ENCODE measurements at places on chromosomes 12 and 14.
A peak's percentile ranks its signal among the peaks of the same experiment; 100 is the strongest.

- no peak for DNase-seq
Measured at GRCh38 chr12:105330931-105331804, 677 bp downstream of the C12orf75 start.

DNA sequence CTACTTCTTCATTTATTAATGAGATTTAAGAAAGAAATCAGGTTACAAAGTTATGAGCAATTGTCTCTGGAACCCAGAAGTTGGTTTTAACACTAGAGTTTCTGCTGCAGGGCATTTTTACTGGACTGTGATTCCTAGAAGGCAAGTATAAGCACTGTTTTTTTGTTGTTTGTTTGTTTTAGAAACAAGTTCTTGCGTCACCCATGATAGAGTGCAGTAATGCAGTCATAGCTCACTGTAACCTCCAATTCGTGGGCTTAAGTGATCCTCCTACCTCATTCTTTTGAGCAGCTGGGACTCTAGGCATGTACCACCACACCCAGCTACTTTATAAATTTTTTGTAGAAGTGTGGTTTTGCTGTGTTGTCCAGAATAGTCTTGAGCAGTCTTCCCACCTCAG lies 25.6 kb downstream of the RAP1B start:
- DNase-seq: no peak

- peak; percentile 43 for DNase-seq
Measured at GRCh38 chr14:66508846-66509621, 1.1 kb downstream of the GPHN start.

DNA sequence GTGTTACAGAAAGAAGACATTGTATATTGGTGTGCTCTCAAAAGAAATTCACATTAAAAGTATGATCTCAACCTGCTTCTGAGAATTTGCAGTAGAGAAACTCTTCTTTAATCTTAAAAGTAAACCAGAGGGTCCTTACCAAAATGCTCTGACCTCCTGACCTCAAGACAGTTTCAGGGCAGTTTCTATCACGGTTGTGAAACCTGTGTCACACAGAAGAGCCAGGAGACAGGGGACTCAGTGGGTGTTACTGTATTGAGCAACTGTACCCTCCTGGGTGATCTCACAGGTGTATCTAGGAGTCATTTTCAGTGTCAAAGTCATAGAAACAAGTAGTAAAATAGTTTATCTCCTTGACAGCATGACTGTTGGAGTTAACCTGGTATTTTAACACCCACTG lies 178.0 kb downstream of the GRIP1 start:
- DNase-seq: no peak

DNA sequence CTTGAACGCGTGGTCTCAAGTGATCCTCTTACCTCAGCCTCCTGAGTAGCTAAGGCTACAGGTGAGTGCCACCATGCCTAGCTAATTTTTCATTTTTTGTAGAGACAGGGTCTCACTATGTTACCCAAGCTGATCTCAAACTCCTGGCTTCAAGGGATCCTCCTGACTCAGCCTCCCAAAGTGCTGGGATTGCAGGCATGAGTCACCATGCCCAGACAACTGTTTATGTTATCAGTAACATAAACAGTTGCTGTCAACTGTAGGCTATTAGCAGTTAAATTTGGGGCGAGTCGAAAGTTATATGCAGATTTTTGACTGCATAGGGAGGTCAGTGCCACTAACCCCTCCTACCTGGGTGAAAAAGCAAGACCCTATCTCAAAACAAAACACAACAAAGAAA lies 26.2 kb upstream of the LRRK2 start:
- DNase-seq: no peak

DNA sequence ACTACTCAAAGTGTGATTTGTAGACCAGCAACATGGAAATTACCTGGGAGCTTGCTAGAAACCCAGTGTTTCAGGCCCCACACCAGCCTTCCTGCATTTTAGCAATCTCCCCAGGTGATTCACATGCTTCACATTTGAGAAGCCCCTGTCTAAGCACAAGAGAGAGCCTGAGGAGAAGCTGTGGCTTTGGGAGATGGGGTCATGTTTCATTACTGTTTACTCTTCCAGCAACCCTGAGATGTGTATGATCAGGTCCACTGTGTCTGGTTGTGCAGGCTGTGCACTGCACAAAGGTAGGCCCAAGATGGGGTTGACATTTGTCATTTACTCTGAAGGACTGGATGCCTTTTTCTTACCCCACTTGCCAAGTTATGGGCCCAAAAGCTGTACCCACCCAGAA lies 190.1 kb downstream of the SLC41A2 start:
- DNase-seq: no peak

- no peak for DNase-seq
Measured at GRCh38 chr14:75371297-75371696, 56.5 kb upstream of the JDP2 start.

- DNase-seq: no peak
Measured at GRCh38 chr12:61757831-61758505, 502.2 kb upstream of the USP15 start.

DNA sequence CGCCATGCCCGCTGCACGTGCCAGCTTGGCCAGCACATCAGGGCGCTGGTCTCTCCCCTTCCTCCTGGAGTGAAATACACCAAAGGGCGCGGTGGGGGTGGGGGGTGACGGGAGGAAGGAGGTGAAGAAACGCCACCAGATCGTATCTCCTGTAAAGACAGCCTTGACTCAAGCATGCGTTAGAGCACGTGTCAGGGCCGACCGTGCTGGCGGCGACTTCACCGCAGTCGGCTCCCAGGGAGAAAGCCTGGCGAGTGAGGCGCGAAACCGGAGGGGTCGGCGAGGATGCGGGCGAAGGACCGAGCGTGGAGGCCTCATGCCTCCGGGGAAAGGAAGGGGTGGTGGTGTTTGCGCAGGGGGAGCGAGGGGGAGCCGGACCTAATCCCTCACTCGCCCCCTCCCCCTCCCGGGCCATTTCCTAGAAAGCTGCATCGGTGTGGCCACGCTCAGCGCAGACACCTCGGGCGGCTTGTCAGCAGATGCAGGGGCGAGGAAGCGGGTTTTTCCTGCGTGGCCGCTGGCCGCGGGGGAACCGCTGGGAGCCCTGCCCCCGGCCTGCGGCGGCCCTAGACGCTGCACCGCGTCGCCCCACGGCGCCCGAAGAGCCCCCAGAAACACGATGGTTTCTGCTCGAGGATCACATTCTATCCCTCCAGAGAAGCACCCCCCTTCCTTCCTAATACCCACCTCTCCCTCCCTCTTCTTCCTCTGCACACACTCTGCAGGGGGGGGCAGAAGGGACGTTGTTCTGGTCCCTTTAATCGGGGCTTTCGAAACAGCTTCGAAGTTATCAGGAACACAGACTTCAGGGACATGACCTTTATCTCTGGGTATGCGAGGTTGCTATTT lies 914 bp upstream of the CCND2 start:
- DNase-seq: peak; percentile 74

GRCh38 chr14:101241807-101242278 lies 319.5 kb upstream of the DIO3 start:
- DNase-seq: no peak

DNA sequence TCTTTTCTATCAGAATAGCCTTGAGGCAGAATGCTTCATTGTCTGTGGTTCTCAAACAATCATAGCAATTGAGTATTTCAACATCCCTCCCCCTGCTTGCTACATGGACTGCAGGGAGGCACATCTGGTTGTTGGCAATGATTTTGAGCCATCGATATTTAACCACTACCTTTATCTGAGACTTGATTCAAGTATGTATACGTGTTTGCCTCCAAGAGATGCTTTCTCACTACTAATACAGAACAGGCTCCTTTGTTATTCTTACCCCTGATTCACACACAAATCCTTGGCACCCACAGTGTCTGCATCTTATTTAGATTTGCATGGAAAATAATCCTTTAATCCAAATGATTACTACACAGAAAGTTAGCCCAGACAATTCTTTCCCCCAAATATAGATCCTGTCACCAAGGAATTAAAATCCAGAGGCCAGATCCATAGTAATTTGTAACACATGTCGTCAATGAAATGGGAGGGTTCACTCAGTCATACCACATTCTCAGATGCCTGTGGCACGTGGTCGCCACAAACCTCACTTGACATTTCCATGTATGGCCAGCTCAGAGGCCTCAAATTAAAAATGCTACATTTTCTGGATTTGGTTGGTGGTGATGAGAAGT lies 199.3 kb downstream of the ITPR2 start:
- no peak for DNase-seq

DNA sequence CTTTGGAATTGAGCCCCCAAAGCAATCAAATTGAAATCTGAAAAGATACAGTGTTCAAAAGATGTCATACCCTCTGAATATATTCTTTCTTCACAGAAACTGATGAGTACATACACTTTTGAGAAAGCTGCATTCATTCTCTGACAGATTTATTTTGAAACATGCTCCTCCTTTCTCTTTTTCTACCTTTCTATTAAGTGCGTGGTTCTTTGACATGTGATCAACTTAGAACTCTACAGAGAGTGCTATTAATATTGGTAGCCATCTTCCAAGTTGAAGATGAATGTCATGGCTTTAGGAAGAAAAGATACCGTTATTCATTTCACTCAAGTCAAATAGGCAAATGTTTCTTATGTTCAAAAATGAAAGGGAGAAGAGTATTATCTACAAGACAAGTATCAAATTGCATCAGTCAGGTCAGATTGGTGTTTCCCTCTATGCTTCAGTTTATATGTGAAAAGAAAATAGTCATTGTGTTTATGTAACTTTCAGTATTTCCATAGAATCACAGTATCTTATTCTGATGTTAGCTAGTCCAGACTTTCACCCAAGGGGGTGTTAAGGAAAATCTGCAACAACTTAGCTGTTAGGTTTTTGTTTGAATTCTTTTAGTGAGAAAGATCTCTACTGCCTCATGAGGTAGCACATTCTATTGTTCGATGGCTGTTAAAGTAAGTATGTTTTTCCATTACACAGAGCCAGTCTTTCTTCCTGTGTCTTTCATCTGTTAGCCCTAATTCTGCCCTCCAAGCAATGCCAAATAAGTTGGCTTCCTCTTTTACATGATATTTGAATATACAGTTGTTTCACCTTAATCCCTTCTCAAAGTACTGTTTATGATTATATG lies 55.4 kb upstream of the GARIN2 start:
- DNase-seq: no peak

GRCh38 chr14:65349100-65349499 lies 63.4 kb upstream of the FUT8 start:
- DNase-seq: no peak

- DNase-seq: no peak
Measured at GRCh38 chr12:107441665-107442300, 243.8 kb upstream of the PWP1 start.

- no peak for DNase-seq
Measured at GRCh38 chr14:33917661-33918060, 33.2 kb downstream of the EGLN3 start.

DNA sequence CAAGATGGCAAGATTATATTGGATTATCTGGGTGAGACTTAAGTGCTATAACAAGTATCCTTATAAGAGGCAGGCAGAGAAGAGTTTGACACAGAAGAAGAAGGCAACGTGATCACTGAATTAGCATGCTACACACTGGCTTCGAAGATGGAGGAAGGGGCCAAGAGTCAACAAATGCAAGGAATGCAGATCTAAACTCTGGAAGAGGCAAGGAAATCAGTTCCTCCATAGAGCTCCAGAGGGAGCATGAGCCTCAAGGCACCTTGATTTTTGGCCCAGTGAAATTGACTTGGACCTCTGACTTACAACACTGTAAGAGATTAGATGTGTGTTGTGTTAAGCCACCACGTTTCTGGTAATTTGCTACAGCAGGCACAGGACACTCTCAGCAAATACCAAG lies 536.4 kb upstream of the SEL1L start:
- DNase-seq: no peak

GRCh38 chr12:107402041-107403022 lies 283.3 kb upstream of the PWP1 start:
- DNase-seq: peak; percentile 52

- DNase-seq: peak; percentile 9
Measured at GRCh38 chr14:88189417-88190191, 133.5 kb downstream of the KCNK10 start.

DNA sequence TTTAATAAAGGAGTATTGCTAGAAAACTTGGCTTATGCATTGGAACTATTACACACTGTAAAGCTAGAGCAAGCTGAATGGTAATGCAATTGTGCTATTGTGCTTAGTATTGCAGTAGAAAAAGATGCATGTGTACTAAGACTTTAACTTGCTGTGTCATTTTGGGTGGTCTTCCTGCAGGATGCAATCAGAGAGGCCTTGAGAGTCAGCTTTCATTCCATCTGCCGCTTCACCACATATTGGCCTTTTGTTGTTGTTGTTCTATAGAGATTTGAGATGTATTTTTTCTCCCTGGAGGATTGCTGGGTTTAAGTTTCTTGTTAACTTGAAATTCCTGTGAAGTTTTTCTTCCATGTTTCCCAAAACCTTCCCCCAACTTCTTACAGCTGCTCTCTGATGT lies 449.7 kb downstream of the TMTC2 start:
- DNase-seq: no peak

DNA sequence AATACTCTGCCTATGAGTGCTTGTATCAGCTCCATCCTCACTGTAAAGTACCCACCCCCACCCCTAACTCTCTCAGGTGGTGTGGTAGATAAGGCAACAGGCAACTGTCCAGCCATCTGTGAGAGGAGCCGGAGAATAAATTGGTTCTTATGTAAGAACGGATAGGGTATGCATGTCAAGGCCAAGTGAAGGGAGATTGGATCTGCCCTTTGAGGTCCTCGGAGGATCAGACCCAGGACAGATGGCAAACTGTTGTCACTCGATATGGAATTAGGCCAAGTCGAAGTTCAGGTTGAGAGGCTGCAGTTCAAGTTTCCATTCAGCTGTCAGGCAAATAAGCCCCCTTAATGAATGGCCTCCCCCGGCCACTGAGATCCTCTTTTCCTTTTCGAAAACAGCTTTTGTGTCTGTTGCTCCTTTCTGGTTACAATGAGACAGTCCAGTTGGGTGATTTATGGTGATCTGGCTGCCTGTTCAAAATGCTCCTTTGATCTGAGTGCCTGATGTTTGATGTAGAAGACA lies 120.3 kb downstream of the VRK1 start:
- no peak for DNase-seq

DNA sequence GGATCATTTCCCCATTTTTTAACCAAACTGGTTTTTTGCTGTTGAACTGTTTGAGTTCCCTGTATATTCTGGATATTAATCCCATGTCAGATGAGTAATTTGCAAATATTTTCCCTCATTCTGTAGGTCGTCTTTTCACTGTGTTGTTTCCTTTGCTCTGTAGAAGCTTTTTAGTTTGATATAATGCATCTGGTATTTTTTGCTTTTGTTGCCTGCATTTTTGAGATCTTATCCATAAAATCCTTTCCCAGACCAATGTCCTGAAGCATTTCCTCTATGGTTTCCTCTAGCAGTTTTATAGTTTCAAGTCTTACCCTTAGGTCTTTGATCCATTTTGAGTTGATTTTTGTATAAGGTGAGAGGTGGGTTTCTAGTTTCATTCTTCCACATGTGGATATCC lies 71.3 kb downstream of the LRP6 start:
- DNase-seq: no peak
